ENCODE measurements at places on chromosomes 6 and 20.

DNA sequence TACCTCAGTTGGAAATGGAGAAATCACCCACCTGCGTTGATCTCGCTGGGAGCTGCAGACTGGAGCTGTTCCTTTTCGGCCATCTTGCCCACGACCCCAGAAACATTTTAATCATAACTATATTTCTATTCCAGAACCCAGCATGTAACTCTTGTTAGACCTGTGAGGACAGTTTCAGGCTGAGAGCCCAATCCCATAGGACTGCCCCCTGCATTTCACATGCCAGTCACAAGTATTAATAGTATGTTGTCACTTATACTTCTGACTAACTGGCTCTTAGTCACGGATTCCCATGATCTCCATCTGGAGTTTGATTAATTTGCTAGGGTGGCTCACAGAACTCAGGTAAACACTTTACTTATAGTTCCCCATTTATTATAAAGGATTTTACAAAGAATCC is 96.0 kb upstream of the PRND start:
- DNase-seq, result no peak

GRCh38 chr20:38423541-38423940 is 11.6 kb downstream of the SNHG17 start:
- no peak for DNase-seq

DNA sequence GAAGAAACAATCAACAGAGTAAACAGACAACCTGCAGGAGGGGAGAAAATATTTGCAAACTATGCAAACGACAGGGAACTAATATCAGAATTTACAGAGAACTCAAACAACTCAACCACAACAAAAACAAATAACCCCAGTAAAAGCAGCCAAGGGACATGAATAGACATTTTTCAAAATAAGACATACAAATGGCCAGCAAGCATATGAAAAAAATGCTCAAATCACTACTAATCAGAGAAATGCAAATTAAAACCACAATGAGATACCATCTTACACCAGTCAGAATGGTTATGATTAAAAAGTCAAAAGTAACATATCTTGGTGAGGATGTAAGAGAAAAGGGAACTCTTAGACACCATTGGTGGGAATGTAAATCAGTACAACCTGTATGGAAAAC is 215.0 kb downstream of the THBS2 start:
- no peak for DNase-seq

DNA sequence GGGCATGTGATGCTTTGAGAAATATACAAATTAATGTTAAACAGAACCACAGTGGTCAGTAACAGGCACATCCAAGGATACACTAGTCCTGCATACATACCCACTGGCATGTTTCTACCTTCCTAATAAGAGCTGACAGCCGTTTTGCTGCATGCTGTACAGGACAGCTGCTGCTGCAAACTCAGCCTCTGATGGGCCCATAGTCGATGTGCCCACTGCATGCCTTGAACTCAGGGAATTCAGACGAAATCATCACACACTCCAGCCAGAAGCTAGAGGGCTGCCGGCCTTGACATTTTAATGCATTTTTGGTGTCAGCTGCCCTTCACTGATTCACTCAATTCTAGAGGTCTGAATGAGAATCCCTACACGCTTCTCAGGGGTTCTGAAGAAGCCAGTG is 29.3 kb downstream of the FKBP1A start:
- DNase-seq, result no peak

DNA sequence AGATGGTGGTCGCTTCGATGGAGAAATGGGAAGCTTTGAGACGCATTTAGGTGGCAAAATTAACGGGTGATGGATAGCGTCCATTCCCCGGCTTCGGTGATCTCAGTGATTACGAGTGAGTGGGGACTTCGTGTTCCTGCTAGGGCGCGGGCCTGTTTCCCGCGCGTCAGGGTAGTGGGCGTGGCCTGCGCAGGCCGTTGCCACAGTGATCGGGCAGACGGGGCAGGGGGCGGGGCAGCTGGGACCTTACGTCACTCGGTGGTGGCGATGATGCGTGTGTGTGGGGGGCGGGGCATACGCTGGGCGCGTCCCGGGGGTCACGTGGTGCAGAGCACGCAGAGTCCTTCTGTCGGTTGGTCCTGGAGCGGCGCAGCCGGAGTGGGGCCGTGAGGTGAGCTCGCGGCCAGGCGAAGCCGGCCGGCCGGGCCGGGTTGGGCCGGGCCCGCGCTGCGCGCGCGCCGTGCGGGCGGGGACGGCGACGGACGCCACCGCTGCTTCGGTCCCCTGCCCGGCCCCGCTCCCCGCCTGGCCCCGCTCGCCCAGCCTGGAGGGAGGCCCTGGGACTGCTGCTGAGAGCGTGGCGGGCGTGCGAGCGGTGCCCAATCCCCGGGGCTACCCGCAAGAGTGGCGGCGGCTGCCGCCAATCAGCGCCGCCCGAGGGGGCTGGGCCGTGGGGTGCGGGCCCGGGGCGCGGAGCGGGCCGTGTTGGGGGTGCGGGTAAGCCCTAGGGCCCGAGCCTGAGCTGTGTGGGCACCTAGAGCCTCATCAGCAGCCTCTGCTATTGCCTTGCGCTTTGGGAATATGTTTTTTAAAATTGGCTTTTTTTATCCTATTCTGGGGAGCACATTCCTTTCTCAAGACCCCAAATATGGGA is at the start of gene PHF20:
TSS of gene PHF20 (plus strand) at position 327 of the 874 bp plus-strand sequence. CDS start 29,508 bp downstream, outside the sequence.
- peak; percentile 88 for DNase-seq

DNA sequence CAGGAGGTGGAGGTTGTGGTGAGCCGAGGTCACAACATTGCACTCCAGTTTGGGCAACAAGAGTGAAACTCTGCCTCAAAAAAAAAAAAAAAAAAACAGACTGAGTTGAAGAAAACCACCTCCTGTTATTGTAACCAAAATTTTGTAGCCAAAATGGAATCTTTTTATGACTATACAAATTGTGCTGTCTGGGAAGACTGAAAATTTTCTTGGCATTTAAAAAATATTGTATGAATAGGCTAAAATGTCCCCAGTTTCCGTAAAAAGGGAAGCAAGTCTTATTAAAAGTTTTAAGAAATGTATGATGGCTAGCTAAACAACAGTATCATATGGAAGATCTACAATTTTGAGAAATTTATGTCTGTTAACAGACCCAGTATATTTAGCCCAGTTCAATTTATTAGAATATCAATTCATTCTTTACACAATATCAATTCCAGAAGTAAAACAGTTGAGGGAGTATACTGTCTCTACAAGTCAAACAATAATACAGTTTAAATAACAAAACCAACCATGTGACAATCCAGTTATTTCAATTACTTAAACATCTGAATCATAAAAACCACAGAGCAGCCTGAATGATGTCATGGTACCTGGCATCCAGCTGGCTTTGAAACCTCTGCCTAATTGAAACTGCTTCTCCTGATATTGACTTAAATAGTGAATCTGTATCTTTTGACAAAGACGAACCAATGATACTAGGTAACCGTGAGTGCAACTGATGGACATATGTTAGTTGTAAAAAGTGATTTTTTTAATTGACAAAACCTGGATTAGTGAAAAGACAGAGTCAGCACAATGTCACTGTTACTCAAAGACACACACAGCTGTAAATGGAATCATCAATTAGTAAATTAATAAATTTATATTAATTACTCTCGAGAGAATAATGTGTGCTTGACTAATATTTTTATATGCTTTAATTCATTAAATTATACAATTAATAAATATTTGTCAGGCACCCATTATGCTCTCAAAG is 166.6 kb upstream of the MARCKS start:
- peak; percentile 64 for DNase-seq

- DNase-seq, result no peak
Observed at GRCh38 chr6:73182021-73182607, 43.2 kb downstream of the KHDC1L start.

DNA sequence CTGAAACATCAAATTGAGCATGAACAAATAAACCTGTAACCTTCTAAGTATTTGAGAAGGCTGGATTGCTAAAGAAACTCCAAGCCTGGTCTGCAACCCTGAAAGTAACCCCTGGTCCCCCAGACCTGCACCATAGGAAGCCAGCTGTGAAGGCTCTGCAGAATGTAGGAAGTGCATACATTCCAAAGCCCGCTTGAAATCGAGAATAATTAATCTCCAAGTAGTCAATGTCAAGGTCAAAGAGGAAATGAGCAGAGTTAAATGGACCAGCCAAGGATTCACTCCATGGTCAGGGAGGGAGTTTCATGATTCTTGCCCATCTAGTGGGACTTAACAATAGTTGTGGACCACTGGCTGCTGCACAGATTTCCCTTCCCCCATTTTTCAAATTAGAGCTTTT is 107.6 kb upstream of the RNF24 start:
- no peak for DNase-seq

GRCh38 chr20:24048024-24048611 is 59.5 kb upstream of the GGTLC1 start:
- no peak for DNase-seq

GRCh38 chr6:89205819-89206218 is 11.3 kb downstream of the GABRR1 start:
- no peak for DNase-seq

GRCh38 chr6:118408863-118409262 is 139.2 kb upstream of the PLN start:
- no peak for DNase-seq

- DNase-seq, result no peak
Observed at GRCh38 chr6:2441601-2442475, 196.4 kb upstream of the GMDS start.

GRCh38 chr20:53328961-53329360 is 264.7 kb downstream of the ZNF217 start:
- no peak for DNase-seq

DNA sequence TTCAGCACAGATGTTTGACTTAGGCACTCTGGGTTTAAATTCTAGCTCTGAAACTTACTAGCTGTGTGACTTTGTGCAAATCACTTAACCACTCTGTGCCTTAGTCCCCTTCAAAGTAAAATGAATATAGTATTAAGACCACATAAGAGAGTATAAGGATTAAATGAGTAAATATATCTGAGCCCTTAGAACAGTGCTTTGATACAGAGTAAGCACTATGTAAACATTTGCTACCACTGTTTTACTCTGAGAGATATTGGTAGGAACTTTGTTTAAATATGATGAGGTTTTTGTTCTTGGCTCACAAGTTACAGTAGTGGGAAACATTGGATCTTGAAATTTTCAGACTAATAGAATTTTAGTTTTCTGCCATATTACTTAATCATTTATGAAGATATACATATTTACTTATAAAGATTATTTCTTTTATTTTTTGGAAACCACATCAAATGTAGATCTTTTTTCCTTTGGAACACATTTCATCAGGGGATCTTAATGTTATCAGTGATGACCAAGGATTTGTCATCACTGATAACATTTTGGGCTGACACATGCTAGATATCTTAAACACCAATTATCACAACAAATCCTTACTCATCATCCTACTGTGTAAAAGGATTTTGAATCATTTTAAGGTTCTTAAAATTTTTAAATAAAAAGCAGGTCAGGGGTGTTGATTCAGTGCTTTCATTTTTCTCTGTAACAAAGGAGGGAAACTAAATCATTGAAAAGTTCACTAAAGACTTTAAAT is 226.2 kb downstream of the EYA4 start:
- DNase-seq, result no peak

DNA sequence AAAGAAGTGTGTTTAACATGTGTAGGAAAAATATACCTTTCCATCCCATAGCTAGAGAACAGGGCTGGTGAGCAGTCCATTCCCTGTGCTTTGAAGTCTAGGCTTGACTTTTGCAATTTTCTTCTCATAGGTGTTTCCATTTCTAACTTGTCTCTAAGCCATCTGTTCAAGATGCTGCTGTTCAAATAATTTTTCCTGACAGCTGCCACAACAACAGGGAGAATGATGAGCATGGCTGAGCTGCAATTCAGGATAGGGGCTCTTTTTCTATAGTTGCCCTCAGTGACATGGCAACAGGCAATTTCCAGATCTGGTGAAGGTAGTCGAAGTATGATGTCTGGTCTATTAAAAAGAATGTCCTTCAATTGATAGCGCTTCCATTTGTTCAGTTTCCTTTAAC is 103.0 kb upstream of the HS3ST5 start:
- DNase-seq, result no peak

GRCh38 chr20:23366384-23366783 is 4.4 kb downstream of the GZF1 start:
- no peak for DNase-seq

- DNase-seq, result no peak
Observed at GRCh38 chr20:9705722-9706476, 133.0 kb downstream of the PAK5 start.

DNA sequence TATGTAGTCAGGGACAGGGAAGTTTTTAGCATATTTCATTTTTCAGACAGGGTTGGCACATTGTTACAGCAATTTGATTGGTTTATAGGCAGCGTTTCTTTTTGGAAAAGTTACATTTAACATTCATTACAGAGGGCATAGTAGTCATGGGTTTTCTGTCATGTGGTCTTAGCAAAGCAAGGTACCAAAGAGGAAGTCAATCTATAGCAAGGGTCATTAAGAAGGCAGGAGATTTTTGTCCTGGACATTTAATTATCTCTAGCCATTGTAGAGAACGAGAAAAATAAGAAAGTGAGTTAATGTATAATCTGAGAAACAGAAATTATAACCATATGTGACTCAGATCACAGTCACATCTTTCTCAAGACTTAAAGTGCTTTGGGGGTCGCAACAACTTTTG is 47.4 kb downstream of the TPD52L1 start:
- no peak for DNase-seq

- no peak for DNase-seq
Observed at GRCh38 chr6:20058121-20058905, 154.0 kb downstream of the MBOAT1 start.

DNA sequence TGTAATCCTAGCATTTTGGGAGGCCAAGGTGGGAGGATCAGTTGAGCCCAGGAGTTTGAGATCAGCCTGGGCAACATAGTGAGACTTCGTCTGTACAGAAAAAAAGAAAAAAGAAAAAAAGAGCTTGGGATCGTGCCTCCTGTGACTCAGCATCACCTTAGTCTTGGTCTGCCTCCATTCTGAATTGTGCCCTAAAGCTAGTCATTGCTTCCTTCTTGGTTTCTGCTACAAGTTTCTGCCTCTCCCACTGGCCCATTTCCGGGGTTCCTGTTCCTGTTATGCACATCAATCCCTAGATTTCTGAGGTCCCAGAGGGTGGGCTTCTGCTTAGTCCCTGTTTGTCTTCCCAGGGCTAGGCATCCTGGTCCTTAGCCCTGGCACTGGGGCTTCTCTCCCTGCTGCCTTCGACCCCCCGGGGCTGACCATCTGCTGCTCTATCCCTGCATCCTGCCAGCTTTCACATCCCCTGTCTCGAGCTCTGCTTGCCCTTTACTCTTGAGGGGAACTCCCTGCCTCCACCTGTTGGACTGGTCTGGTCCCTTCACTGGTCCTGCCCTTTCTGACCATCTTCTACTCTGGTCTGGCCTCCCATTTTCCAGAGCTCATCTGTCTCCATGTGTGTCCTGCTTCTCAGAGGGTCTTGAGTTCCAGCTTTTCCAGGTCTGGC is 77.5 kb upstream of the ESR1 start:
- DNase-seq, result no peak

- DNase-seq, result no peak
Observed at GRCh38 chr20:15144916-15145315, 807.5 kb upstream of the FLRT3 start.

- DNase-seq, result no peak
Observed at GRCh38 chr6:75752365-75752764, 3.3 kb downstream of the MYO6 start.

DNA sequence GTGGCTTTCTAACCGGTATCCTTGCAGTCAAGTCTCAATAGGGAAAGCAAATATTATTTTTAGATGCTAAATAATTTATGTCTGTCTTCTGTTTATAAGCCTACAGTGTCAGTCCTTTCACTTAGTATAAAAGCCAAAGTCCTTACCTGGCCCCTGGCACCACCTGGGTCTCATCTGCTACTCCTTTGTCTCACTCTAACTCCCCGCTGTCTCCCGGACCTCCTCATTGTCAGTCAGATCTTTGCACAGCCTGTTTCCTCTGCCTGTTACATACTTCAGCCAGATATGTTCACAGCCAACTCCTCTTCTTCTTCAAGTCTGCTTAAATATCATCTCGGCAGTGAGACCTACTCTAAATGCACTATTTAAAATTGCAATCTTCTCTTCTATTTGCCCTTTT is 84.2 kb downstream of the THEMIS start:
- no peak for DNase-seq
